ENCODE measurements at places on chromosomes 5 and 9.

DNA sequence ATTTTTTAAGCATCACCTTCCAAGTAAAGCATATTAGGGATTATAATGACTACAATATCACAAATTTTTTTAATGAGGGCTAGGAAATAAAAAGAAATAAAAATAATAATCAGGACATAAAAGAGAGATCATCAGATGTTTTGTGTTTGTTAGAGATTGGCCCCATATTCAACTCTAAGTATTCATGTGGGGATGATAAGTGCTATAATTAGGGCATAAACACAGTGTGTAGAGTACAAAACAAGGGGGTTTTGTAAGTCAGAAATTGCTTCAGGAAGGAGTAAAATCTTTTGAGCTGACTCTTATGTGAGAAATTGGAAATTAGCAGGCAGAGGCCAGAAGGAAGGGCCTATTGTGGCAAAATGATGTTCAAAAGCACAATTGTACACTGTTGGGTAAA lies 127.3 kb downstream of the STARD4 start:
- no peak for DNase-seq

- no peak for DNase-seq
Measured at GRCh38 chr9:86353655-86354010, 577 bp downstream of the TUT7 start.

GRCh38 chr5:133116601-133117000 lies 64.8 kb downstream of the HSPA4 start:
- DNase-seq: no peak

- DNase-seq: no peak
Measured at GRCh38 chr5:175707751-175708375, 50.0 kb downstream of the HRH2 start.

- DNase-seq: peak; percentile 17
Measured at GRCh38 chr5:131589510-131590348, 45.3 kb downstream of the RAPGEF6 start.

DNA sequence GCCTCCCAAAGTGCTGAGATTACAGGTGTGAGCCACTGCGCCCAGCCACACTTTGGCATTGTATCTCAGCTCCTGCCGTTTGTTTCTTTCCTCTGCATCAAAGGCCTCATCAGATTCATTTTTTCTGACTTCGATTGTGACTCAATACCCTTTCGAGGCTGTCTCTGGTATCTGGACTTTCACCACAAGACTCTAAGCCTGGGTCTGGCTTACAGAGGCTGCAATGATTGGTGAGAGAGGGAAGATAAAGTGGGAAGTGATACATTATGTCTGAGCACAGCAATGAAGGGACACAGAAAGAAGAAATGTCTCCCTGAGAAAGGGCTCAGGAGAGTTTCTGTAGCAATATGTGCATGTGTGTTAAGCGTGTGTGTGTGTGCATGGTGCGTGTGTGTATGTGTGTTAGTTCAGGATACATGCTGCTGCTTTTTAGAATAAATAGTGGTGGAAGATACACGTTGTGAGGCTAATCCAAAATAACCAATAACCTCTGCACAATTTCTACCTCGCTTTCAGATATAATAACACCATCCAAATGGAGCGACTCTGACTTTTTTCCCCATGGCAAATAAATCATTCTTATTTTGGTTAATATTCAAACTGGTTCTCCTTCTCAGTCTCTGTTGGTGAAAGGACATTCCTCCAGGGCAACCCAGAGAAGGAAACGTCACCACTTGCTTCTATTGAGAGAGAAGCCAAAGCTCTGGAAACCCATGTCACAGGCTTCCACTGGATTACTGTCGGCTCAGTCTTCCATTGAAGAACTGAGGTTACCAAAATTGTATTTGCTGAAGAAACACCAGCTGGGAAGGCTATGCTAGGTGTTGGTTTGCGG lies 8.1 kb upstream of the DAB2 start:
- DNase-seq: no peak

DNA sequence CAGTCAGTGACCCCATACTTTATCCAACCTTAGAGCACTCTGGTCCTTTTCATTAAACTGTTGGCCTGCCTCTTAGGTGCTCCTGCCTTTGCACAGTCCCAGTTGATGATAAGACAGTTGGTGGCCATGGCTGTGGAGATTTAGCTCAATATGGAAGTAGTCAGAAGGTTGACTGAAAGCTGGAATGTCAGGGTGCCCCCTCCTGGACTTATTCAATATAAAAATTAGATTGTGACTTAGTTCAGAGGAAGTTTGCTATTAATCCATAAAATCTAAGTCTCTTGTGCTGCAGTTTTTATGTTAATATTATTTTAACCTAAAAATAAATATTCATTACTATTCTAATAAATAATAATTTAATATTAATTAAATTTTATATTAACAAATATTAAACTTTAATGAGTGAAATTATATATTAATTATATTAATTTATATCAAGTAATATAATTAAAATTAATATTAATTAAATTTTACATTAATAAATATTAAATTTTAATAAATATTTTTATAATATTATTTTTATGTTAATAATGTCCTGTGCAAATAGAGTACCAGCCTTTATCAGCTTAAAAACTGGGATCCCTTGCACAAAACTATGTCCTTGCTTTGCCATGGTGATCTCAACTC lies 77.7 kb upstream of the ADAMTSL1 start:
- DNase-seq: no peak

GRCh38 chr9:137181680-137182079 lies 6.7 kb downstream of the ANAPC2 start:
- no peak for DNase-seq

GRCh38 chr5:81696418-81697397 lies 54.2 kb downstream of the SSBP2 start:
- no peak for DNase-seq

DNA sequence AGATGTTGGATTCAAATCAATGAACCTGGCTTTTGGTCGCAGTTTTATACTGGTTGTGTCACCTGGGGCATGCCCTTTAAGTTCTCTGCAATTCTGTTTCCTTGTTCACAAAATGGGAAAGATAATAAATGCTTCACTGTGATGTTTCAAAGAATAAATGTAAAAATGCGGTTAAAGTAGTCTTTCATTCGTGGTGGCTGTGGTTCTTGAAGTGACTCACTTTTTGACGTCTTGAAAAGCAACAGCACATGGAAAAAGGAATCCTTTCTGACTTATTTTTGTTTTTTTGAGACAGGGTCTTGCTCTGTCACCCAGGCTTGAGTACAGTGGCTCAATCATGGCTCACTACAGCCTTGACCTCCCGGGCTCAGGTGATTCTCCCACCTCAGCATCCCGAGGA lies 88.4 kb upstream of the SLIT3 start:
- DNase-seq: no peak

GRCh38 chr9:122346478-122347347 lies 24.1 kb upstream of the PTGS1 start:
- peak; percentile 75 for DNase-seq

DNA sequence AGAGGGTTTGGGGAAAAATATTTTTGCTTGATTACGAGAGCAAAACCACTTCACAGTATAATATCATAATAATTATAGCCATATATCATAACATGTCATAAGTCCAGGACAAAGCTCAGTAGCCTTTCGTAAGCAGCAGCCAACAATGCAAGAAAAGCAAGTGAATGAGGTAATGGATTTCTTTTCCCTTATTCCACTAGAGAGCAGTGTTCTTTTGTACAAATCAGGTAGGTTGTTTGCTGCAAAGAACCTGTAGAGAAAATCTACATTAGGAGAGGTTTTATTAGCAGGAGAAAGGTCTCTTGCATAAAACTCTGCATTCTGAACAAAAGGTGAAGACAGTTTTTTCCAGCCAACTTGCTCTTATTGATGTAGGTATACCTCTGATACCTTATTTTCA lies 1033.4 kb downstream of the TLE4 start:
- no peak for DNase-seq

DNA sequence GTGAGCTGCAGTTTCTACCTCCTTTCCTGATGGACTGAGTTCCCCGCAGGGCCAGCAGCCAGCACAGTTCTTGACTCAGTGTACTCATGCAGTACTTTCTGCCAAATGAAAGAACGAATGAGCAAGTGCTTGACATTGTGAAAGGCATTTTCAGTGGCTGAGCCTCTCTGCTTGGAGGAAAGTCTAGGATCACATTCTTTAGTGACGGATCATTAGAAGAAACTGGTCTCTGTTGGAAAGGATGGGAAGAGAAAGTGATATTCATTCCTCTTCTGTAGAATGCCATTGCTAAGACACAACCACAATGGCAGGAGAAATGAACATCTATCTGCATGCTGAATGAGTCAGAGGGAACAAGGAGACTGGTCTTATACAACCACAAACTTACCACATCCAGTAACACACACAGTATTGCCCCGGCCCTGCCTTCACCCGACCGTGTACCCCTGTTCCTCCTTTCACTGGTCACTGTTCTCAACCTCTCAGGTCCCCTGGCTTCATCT lies 206.9 kb downstream of the CRB2 start:
- no peak for DNase-seq

DNA sequence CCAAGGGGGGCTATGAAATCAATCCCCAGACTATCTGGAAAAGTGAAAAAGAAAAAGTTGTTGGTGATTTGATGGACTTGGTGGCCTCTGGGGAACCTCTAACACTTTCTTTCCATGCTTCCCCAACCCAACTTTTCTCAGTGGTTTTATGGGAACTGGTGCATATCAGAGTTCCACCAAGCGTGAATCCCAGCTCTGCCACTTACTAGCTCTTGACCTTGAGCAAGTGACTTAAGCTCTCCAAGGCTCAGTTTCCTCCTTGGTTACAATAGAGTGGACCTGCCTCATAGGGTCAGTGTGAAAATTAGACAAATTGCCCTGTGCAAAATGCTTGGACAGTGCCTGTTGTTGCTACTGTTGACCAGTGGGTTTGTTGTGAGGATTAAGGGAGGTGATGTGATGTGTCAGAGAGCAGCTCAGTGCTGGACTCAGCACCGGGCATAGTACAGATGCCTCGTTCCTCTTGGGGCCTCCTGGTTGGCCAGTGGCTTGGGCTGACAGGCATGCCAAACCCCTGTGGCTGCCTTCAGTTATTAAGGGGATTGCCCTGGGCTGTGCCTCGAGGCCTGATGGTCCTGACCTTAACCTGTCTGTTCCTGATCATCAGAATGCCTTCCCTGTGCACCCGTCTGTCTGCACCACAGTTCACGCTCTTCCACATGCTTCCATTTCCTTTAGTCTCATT lies 49.3 kb downstream of the COL15A1 start:
- no peak for DNase-seq

GRCh38 chr9:85715587-85715986 lies 26.2 kb downstream of the AGTPBP1 start:
- no peak for DNase-seq

- DNase-seq: no peak
Measured at GRCh38 chr5:22238047-22238446, 615.1 kb downstream of the CDH12 start.
